ENCODE measurements at places on chromosomes 2 and 18.
A peak's percentile ranks its signal among the peaks of the same experiment; 100 is the strongest.

DNA sequence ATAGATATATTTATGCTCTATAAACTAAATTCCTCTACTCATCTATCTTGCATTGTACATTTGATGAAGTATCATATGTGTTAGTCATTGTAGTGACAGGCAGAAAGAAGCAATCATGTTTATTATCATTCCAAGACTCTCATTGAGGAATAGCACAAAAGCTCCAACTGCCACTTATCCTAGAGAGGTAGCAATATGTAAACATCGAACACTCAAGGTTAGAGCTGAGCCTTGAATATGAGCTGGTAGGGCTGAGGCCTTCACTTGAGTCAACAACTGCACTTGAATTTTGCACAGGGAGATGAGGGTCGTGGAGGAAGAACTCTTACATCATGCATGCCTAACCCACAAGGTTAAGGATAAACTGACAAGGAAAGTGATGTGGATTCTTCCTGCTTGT, 900.9 kb downstream of the CPS1 start:
- DNase-seq = no peak

DNA sequence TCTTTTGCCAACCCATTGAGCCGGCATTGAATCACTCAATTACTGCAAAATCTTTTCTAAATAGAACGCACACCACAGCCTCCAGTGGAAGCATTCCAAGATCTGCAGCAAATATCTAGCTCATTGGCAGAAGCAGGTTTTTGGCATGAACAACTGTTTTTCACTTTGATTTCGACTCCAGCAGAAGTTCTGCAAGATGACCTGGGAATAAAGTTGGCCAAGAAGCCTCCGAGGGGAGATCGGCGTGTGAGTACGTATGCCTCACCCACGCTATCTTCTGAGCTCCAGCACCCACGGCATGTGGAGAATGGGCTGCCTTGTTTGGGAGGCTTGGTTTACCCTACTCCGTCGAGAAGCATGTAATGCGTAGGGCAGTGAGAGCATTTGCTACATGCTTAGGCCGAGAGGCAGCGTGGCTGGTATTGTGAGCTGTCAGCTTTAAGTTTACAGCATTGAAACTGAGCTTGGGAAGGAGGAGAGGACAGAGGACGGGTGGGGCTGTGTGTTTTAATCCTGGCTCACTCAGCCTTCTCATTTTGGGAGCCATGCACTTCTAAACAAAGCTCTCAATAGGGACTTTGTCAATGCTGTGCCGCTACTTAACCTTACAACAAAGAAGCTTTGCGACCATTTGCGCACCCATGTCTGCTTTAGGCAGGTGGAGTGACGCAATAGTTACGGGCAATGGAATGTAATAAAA, 10.5 kb downstream of the PCARE start:
- no peak for DNase-seq

GRCh38 chr2:48508461-48509124, 21.4 kb upstream of the STON1 start:
- no peak for DNase-seq

- DNase-seq = peak; percentile 57
These were observed 94.7 kb upstream of the ARHGAP15 start for GRCh38 chr2:143034292-143035074.

DNA sequence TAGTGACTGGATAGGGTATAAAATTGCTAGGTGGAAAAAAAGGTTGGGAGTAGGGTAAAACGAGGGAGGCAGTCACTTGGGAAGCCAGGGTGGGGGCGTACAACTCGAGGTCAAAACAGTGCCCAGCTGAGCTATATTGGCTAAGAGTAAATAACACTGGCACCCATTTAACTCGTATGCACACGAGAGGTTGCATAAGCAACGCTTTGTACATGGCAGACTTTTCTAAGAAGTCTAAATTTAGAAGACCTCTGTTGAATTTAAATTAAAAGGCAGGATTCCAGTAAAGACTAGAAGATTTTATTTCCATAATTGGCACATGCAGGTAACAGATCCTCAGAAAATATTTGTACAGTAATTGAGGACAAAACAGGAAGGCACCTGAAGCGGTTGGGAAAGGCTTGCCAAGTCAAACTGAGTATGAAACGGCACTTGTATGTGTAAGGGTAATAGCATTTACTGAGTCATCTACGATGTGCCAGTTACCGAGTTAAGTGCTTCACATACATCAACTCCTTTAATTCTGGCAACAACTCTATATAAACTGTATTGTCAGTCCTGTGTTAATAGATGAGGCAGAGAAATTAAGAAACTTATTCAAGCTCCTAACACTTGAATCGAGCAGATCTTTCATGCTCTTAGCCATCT, 1.4 kb upstream of the MALT1 start:
- DNase-seq = no peak

- no peak for DNase-seq
These were observed 41.3 kb downstream of the VPS54 start for GRCh38 chr2:63977904-63978303.

DNA sequence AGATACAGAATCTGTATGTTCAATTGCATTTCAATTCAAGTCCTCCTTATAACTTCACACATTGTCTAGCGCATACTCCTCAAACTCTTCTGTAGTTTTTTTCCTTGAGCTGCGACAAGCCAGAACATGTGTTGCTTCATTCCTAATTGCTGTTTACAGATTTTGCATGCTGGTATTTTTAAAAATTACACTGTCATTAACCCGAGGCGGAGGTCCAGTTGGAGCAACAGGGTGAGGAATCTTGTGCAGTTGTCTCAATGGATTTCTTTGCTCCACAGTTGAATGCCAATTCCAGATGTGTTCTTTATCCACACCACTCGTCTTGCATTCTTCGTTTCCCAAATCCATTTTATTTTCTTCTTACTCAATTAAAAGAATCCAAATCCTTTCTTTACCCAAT, 16.4 kb upstream of the SERPINB13 start:
- no peak for DNase-seq

DNA sequence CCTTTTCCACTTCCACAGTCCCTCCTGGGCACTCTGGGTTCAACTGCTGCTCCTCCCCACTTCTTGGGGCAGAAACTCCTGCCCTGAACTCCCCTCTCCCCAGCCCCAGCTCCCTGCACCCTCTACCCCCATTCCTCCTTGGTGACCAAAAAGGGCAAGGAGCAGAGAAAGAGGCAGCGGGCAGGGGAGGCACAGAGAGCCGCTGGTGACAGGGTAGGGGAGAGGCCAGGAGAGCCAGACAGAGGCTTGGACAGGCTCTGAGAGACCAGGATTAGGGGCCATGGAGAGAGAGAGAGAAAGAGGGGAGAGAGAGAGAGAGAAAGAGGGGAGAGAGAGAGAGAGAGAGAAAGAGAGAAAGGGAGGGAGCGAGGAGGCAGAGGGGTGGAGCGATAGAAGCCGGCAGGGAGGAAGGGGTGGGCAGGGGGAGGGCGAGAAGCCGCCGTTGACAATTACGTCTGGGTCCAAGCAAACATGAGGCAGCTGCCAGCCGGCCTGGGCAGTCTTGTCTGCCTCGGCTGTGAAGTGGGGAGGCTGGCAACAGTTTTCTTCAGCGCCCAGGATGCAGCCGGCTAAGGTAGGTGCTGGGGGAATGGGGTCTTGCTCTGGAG, at the start of gene KCNIP3:
TSS of gene KCNIP3 (plus strand) at position 468 of the 608 bp plus-strand sequence. CDS start at position 560, 92 bp downstream.
- no peak for DNase-seq

GRCh38 chr18:58955001-58955400, 90.3 kb downstream of the ZNF532 start:
- no peak for DNase-seq

GRCh38 chr18:13397504-13398163, 179.1 kb downstream of the LDLRAD4 start:
- DNase-seq = no peak

DNA sequence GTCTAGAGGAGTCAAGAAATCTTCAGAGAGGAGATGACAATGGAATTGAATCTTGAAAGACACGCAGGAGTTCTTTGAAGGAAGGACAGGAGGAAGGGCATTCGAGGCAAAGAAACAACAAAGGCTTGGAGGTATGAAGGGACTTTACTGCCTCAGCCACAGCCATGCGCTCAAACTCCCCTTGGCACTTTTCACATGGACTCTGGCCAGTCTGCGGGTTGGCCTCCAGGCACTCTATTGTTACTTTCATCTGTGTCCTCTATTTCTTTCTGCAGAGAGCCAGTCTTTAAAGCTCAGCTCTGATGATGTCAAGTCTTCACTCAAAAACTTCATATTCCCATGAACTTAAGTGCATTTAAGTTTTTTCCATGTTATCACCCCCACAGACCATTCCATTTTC, 95.4 kb downstream of the ZAP70 start:
- no peak for DNase-seq

DNA sequence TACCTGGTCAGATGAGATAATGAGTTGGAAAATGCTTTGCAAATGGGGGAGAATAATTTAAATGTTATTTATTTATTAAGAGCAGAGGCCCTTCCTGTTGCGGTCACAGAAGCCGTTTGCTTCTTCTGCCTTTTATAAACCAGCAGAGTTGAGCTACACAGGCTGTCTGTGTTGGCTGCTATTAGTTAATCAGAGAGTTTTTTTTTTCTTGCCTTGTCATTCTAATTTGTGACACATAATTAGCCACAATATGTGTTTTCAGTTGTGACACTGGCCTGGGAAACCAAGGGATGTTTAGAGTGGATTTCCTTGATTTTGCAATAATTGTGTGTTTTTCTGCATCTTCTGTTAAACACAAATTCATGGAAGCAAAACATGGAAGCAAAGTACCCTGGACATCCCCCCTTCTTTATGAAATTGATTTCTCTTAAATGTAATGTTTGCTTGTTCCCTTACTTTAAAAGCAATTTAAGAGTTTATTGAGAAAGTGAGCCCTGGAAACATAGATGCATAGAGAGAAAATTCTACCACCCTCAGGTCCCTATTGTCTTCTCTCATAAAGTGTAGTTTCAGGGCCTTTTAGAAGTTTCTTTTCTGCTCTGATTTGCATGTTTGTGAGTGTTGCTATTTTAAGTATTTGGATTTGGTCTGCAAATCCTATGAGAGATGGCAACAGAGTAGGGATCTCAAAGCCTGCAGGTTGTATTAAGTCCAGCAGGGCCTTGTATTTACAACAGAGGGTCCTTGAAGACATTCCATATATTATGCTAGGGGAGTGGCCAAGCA, 22.8 kb upstream of the IL37 start:
- DNase-seq = no peak

GRCh38 chr2:129730979-129731378, 248.5 kb upstream of the RAB6C start:
- no peak for DNase-seq

GRCh38 chr2:18077231-18077630, 198.8 kb downstream of the KCNS3 start:
- DNase-seq = no peak

DNA sequence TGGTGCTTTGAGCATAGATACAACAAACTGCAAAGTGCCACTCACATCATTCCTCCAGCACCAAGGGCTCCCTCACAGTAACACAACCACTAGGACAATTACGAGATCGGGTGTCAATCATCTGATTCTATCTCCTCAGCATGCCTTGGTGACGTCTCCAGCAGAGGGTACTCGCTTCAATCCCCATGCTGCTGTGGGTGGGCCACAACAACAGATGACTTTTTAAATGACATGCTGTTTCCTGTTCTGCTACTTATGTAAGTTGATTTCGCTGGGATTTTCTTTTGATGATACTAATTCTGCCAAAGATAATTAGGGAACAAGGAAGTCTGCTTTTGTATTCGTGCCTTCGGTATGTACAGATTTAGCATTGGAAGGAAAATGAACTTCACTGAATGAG, 1113.0 kb downstream of the BCL11A start:
- no peak for DNase-seq

DNA sequence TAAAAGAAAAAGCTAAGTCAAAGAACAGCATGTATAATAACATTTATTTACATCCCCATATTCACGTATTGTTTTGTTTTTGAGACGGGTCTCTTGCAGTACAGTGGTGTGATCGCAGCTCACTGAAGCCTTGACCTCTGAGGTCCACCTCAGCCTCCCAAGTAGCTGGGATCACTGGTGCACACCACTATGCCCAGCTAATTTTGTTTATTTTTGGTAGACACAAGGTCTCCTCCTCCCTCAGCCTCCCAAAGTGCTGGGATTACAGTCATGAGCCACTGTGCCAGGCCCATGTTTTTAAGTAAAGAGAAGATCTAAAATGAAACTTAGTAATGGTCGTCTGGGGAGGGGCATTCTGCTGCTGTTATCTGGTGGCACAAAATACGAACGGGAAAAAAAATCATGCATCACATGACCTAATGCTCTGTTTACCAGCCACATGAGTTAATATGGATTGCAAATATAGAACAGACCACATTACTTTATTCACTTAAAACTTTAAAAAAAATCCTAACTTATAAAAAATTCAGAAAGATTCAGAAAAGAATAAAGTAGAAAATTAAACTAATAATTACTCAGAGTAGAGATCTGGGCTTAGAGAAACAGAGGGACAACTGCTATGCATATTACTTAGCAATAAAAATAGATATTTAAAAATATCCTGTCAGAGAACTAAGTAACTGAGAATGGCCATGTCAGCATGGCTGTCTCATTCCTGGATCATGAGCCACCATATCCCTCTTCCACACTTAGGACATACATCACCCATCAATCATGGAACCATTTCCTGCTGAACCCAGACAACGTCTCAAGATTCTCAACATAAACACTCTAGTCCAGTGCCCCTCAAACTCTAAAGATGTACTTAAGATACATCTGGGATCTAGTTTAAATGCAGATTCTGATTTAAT, 7.3 kb downstream of the MMADHC start:
- DNase-seq = no peak

DNA sequence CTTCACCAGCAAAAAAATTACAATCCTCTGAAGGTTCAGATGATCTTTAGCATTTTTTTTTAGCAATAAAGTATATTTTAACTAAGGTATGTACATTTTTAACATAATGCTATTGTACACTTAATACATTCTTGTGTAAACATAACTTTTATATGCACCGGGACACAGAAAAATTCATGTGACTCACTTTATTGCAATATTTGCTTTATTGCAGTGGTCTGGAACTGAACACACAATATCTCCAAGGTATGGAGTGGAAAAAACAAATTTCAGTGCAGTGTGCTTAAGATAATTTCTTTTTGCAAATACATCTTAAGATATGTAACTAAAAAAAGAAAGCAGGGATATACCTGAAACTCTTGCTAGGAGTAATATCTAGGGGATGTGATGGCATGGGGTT, 5.1 kb upstream of the TWSG1 start:
- DNase-seq = no peak

- no peak for DNase-seq
These were observed 373.7 kb downstream of the RBM43 start for GRCh38 chr2:150887926-150888325.

DNA sequence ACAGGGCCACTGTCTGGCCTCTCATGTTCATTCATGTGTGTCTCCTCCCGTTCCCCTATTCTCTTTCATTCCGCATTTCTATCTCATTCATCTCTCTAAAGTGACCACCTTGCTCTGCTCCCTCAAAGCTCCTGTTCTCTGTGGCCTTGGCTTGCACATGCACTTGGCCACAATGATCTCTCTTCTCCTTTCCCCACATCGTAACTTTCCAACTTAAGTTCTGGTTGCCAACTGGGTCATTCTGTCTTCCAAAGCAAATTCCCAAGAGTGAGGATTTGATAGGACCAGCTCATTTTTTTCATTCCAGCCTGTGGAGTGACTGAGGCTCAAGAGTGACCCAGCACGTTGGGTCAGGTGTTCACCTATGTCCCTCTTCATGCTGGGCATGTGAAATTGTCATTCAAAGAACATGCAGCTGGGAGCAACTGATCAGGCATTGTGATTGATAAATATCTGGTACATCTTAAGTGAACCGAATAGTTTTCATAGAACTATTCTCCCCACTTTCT, 14.3 kb upstream of the ITGA6 start:
- DNase-seq = no peak

Measured in brain pericyte (primary cell).